Right hindlimb (tissue), 1 donor: ENCODE measurements at places on chromosomes 13 and 19.

- no peak for DNase-seq
These were observed 8.8 kb upstream of the TNFSF9 start for GRCh38 chr19:6521718-6522646.

GRCh38 chr13:112767506-112768471, 78.0 kb downstream of the ATP11A start:
- no peak for DNase-seq

DNA sequence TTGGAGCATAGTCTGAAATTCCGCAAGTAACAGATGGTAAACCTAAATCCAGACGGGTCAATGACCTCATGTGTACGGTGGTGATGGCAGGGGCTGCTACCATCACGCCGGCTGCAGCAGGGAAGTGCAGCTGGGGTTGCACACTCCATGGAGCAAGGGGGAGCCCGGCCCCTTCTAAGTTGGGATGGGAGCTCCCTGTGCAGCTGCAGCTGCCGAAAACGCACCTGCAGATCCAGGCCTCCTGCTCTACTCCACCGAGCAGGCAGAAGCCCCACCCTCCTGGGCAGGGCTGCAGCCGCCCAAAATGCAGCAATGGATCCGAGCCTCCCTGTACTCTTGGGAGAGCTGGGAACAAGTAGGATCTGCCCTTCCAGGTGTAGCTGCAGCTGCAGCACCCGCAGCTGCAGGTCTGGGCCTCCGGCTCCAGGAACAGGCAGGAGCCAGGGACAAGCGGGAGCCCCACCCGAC, 25.5 kb downstream of the KBTBD6 start:
- no peak for DNase-seq

GRCh38 chr19:51020988-51021651, 1.6 kb upstream of the KLK10 start:
- no peak for DNase-seq

GRCh38 chr13:30364133-30364532, 56.8 kb upstream of the KATNAL1 start:
- DNase-seq = no peak
